ENCODE measurements at places on chromosomes 12 and 14.

DNA sequence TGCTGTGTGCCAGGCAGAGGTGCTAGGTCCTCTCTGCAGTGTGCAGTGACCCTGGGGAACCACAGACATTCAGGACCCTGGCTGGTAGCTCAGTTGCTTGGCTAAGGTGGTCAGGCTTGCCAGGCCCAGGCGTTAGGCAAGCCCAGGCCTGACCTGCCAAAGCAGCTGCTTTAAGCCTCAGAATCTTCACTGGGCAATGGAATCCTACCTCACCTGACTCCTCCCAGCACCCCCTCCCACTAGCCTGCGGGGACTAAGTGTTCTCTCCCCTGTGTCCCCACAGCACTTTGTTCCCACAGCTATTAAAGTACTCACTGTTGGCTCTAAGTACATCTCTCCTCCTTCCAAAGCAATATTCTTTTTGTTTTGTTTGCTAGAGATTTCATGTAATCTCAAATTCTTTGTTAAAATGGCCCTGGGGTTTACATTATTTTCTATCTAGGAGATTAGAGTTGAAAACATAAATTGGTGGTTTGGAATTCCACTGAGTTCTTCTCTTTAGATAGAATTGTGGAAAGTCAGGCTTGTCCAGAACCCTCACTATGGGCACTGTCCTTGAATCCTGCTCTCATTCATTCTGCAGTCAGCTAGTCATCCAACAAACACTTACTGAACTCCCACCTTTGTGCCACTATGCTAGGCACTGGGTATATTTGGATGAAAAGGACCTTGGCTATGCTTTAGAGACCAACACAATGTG, 44.4 kb downstream of the DGLUCY start:
- DNase-seq, result no peak

- DNase-seq, result no peak
Observed at GRCh38 chr12:44611538-44611937, 264.6 kb downstream of the NELL2 start.

DNA sequence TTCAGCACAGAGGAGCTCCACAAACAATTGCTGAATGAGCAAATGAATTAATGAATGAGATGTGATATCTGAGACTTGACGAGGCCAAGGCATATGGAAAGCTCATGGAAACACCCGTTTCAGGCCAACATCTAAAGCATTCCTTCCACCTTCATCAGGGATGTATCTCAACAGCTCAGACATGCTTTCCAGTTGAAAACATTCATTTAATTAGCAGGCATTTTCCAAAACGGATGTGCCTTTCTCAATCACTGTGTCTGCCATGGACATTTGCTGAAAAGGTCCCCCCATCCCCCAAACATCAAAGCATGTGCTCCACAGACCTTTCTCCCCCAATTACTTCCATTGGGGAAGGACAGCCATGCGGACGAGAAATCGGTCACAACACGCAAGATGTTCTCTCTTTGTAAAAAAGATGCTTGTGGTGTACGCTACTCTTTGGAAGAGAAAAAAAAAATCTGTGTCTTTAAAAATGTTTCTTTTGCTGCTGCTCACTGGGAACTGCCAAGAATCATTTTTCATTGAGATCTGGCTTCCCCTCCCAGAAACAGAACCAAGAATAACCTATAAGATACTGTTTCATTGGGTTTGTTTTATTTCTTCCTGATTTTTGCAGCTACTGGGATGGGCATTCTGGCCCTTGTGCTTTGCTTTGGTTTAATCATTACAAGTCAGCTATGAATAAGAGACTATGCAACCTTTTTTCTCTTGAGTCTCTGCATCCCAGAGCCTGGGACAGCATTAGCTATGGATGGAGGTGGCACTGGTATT, 528.2 kb downstream of the MED13L start:
- no peak for DNase-seq

- no peak for DNase-seq
Observed at GRCh38 chr12:84920331-84920730, 7.7 kb upstream of the SLC6A15 start.

DNA sequence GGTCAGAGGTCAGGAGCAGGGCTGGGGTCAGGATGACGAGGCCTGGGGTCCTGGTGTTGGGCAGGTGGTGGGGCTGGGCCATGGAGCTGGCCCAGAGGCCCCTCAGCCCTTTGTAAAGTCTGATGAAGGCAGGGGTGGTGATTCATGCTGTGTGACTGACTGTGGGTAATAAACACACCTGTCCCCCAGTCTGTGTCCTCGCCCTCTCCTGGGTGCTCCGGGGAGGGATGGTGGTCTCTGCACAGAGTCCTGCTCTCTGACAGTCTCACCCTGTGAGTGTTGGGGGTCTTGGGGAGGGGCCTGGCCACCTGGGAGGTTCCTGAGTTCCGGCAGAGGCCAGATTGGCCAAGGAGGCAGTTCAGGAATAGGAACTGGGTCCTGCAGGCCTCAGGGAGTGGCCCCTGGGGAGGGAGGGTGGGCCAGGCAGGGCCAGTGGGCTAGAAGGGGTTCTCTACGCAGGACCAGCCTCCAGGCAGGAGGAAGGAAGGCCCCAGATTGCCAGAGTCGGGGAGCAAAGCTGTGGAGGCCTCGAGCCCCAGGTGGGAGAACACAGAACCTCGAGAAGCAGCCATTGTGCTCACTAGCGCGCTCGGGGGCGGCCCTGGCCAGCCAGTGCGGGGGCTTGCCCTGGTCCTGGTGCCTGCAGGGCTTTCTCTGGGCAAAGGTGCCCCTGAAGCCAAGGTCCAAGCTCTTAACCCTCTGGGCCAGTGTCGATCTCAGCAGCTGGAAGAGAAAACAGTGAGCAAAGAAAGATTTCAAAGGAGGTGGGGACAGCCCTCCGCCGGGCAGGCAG, 14.4 kb downstream of the ACADS start:
- DNase-seq, result no peak

DNA sequence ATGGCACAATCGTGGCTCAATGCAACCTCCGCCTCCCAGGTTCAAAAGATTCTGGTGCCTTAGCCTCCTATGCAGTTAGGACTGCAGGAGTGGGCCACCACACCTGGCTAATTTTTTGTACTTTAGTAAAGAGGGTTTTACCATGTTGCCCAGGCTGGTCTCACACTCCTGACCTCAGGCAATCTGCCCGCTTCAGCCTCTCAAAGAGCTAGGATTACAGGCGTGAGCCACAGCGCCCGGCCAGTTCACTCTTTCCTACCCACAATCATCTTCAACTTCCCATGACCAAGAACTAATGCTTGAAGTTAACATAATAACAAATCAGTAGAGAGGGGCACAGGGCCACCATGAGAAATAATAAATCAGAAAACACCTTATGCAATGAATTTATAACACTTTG, 82.4 kb downstream of the HECTD1 start:
- no peak for DNase-seq

GRCh38 chr14:33120341-33120740, 181.7 kb downstream of the NPAS3 start:
- DNase-seq, result no peak

DNA sequence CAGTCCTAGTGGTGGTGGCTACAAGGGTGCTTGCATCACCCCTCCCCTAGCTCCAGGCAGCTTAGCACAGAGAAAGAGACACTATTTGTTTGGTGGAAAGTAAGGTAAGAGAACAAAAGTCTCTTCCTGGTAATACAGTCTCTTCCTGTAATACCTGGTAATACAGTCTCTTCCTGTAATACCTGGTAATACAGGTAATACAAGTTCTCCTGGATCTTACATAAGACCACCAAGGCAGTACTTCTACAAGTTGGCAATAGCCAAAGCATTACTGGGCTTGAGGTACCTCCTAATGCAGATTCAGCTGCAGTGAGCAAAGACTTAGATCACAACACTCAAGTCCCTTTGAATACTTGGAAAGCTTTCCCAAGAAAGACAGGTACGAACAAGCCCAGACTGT, 77.0 kb downstream of the CATSPERB start:
- no peak for DNase-seq

Measured in stimulated activated CD4-positive, alpha-beta T cell treated with anti-CD3 and anti-CD28 coated beads, TNF-alpha, amount 100 ng/mL, for 1 hour (primary cell).